ENCODE measurements at places on chromosomes 5 and 9.
A peak's percentile ranks its signal among the peaks of the same experiment; 100 is the strongest.

GRCh38 chr9:134026981-134027380, 1.7 kb downstream of the BRD3OS start:
- no peak for DNase-seq

DNA sequence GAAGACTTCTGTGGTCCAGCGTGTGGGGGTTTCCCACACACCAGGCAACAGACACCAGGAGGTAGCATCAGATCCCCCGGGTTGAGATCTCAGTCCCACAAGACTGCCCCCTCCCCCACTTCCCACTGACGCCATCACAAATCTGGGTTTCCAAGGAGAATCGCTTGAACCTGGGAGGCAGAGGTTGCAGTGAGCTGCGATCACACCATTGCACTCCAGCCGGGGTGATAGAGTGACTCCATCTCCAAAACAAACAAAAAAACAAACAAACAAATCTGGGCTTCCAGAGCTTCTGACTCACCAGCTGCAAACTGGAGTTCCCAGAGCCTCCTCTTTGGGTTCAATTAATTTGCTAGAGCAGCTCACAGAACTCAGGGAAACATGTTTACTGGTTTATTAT, 4.7 kb upstream of the GBGT1 start:
- no peak for DNase-seq

- DNase-seq: peak; percentile 7
Observed at GRCh38 chr5:31809050-31809870, 170.3 kb downstream of the PDZD2 start.

DNA sequence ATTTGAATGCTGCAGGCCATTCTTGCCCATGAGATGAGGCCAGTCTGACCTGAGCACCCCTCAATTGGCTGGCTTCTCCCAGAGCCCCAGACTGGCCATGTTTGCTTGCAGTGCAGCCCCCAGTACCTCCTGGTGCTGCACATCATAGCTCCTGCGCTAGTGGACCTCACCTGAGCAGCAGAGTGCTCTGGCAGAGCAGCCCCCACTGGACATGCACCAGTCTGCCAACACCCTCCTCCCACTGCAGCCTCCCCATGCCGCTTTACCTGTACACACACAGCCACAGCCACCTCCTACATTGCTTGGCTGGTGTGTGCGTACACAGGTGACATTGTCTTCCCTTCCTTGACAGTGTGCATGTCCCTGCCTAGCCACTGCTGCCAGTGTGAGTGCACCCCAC, 940.2 kb downstream of the EFNA5 start:
- no peak for DNase-seq

DNA sequence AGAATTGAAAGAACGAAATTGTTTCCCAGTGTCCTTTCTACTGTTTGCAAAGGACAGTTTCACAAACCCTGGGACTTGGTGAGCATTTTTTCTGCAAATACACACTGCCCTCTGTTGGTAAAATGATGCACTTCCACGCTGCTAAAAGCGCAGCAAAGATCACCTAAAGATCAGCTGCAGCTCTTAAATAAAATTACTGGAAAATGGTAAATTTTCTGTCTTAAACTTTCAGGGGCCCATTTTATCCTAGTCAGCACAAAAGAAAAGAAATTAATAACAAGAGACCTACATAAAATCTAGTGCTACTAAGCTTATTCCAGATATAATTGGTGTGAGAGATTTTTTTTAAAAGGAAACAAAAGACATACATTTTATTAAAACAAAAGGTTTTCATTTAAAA, 566.0 kb downstream of the CAAP1 start:
- DNase-seq: no peak

- DNase-seq: peak; percentile 4
Observed at GRCh38 chr5:142627383-142628217, 58.3 kb downstream of the FGF1 start.

DNA sequence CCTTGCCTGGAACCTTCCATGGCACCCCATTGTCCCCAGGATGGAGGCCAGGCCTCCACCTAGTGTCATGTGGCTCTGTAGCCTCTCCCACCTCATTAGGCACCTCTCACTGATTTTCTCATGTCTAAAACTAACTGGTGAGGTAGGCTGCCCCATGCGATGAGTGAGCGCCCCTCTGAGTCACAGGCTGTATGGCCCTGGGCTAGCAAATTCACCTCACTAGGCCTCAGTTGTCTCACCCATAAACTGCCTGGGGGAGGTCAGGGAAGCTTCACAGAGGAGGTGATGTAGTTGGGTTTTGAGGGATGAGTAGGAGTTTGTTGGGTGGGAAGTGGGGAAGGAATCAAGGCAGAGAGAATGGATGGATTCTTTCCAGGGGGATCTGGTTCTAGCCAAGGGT, 8.8 kb downstream of the RXRA start:
- DNase-seq: no peak

GRCh38 chr5:57513785-57514184, 31.2 kb upstream of the ACTBL2 start:
- no peak for DNase-seq

DNA sequence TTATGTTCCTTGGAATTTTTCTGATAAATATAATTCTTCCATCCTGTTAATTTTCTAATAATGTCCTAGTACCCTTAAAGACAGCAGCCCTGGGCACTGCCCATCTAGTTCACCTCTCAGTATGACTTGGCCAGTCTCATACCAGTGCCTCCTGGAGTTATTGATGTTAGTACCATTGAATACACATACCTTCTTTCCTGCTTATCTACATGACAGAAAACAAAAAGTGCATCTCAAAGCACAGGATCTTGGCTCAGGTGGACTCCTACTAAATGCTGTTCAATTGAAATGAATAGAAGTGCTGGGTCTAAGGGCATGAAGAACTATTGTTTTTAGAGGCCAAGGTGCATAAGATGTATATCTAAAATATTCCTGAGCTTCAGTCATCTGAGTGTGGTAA, 669.7 kb downstream of the NR2F1-AS1 start:
- DNase-seq: no peak

DNA sequence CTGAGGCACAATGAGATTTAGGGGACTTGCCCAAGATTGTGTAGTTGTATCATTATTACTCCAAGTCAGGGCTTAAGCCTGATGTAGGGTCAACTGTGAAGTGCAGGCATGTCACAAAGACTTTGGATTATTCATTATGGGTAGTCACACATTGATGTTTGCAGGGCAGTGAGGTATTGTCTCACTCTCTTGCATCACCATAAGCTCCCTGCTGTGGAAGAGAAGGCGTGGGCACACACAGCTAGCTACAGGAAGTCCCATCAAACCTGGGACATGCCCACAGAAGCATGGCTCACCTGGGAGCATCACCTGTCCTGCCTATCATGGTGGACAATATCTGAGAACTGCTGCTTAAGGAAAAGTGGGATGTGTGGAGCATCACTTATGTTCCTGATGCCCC, 42.1 kb downstream of the TMOD1 start:
- DNase-seq: no peak

DNA sequence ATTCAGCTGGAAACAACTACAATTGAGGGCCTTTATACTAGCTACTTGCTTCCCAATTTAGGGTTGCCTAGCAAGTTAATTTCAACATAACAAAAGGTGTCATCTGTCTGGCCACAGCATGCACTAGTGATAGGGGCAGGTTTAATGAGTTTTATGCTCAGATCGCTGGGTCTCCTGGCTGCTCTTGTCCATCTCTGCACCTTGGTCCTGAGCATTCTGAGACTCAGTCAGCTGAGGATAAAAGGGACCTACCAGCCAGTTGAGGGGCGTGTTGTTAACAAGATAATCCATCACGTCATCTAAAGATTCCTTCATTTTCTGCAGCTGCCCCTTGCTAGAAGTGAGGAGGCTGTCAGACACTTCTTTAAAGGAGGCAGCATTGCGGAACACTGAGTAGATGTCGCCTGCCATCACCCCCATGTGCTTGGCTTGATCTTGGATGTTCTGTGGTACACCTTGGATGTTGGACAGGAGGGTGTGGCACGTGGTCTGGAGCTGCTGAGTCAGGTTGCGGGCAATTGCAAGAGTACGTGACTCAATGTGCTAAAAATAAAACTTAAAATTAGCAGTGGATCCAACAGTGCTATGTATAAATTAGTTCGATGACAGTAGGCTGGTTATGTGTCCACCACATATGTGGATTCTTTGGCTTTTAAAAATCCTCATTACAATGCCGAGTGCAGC, 11.0 kb downstream of the PLIN2 start:
- DNase-seq: no peak

DNA sequence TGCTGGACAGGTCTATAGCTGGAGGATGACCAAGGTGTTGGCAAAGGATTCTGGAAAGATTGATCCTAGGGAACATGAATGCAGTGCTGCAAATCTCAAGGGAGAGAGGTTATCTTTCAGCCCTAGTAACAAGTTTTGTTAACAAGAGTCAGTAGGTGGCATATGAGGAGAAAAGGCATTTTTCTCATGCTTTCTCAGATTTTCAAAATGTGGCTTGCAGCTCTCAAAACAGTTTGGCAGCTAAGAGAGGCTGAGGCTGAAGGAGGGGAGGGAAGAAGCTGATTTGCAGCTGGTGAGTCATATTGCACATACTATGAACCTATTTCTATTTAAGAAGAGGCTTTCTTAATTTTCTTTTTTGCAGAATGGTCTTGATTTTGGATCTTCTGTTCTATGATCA, 64.3 kb upstream of the PCA3 start:
- no peak for DNase-seq

DNA sequence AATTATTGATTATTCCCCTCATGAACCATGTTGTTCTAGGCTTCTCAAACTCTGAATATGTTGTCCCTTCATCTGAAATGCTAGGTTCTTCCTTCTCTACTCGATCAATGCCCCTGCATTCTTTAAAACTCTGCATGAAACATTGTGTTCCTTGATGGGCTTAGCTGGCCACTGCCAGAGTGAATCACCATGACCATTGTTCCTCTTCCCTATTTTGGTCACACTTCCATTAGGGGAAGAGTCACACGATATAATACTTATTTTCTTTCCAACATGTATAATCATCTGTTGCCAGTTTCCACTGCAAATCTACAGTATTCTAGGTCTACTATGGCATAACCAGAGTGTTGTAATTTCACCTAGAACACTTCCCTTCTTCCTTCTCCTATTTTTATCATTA, 247.9 kb downstream of the TRPM3 start:
- no peak for DNase-seq

DNA sequence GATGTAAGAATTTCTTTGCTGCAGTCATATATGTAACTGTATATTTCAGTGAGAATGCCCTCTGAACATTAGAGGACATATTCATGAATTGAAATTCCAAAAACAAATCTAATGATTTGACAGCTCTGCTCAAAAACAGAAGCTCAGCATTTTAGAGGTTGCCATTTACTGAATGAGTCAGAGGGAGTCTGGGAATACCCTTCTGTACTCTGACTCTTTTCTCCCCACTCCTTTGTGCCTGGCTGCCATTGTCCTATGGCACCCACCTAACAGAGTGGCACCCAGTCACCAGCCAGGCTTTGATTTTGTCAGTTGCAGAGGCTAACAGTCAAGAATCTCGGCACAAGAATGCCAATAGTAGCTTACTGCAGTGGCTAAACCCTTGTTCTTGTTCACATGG, 133.6 kb downstream of the ATG10 start:
- no peak for DNase-seq

GRCh38 chr9:134265078-134265477, 61.2 kb upstream of the RXRA start:
- DNase-seq: no peak
